ENCODE measurements at places on chromosomes 2 and 18. TPM values are rescaled to one million over a fixed set of nuclear protein-coding genes. Genes with fewer than 3 reads are reported as not detected.
A peak's percentile ranks its signal among the peaks of the same experiment; 100 is the strongest.

DNA sequence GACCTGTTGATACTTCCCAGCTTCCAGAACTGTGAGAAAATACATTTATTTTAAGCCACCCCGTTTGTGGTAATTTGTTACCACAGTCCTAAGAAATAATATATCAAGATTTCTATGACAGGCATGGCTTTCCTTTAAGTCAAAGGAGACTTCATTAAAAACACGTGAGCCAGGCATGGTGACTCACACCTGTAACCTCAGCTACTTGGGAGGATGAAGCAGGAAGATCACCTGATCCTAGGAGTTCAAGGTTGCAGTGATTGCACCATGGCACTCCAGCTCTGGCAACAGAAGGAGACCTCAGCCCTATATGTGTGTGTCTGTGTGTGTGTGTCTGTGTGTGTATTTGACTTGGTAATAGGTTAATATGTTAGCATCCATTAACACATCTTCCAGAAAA lies 69.8 kb upstream of the SCN7A start:
- H3K27ac ChIP-seq, result no peak overlapping the region
- DNase-seq, result no peak
- H3K4me3 ChIP-seq, result no peak overlapping the region
- H3K4me1 ChIP-seq, result no peaks in the 10 kb centered on the region

DNA sequence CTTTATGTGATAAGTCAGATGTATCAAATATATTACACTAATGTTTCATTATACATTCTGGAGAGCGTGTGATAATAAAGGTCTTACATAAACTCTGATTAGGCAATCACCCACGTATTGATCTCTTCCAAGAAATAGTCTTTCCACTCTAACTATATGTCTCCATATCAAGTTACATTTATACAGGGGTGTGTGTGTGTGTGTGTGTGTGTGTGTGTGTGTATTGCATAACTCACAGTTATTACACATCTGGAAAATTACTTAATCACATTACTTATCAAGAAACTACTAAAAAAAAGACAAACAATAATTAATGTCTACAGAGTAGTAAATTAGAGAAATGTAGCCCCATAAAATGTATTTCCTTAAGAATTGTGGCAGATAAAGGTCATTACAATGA lies 339.8 kb downstream of the CDH19 start:
- no peak for DNase-seq
- no peaks in the 10 kb centered on the region for H3K4me1 ChIP-seq
- no peaks in the 10 kb centered on the region for H3K36me3 ChIP-seq
- H3K27me3 ChIP-seq, result no peaks in the 10 kb centered on the region
- H3K4me3 ChIP-seq, result no peak overlapping the region
- no peak overlapping the region for H3K27ac ChIP-seq

GRCh38 chr18:67728364-67728763 lies 211.8 kb upstream of the DSEL start:
- H3K4me3 ChIP-seq, result no peak overlapping the region
- no peak overlapping the region for H3K27ac ChIP-seq
- no peaks in the 10 kb centered on the region for H3K27me3 ChIP-seq
- DNase-seq, result no peak
- no peaks in the 10 kb centered on the region for H3K4me1 ChIP-seq

Gene PDCD1
- total RNA-seq, result 2.5 TPM

DNA sequence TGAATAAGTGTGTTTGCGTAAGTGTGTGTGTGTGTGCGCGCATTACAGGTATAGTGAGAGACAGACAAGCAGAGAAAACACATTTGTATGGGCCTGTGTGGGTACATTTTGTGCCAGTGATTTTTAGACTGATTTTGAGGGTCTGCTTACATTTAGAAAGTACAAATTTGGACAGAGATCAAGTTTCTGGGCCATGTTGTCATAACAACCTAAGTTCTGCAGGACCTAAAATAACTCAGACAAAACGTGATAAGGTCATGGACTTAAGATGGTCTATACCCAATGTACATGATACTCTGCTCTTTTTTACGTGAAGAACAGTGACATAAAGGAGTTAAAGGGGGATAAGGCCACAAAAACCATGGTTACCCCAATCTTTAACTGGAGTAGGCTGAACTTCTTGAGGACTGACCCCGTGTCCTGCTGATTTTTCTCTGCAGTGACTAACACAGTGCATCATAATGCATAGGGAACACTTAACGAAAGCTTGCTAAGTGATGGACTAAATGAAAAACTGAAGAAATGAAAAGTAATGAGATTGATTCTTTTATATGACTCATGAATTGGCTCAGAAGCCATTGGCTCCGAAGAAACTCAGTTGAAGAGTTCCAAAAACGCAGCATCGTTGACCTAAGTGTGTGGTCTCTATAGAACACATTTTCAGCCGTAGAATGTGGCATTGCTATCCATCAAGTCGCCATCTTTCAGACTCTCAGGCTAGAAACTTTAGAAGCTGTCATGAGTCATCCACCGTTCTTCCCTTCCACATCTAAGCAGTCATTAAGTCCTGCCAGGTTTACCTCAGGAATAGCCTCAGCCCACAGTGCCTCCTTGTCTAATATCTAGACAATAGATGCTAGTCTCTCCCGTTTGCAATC lies 61.6 kb upstream of the NCOA1 start:
- no peaks in the 10 kb centered on the region for H3K36me3 ChIP-seq
- peaks cover 24% of the 10 kb centered on the region for H3K4me1 ChIP-seq
- no peak for DNase-seq
- no peaks in the 10 kb centered on the region for H3K27me3 ChIP-seq
- H3K27ac ChIP-seq, result no peak overlapping the region
- H3K4me3 ChIP-seq, result no peak overlapping the region

Gene GALNT3
- total RNA-seq, result 2.5 TPM

- H3K4me1 ChIP-seq, result no peaks in the 10 kb centered on the region
- no peak overlapping the region for H3K27ac ChIP-seq
- no peak overlapping the region for H3K4me3 ChIP-seq
- H3K36me3 ChIP-seq, result no peaks in the 10 kb centered on the region
These were observed 226.5 kb downstream of the IRS1 start for GRCh38 chr2:226573158-226573557.

DNA sequence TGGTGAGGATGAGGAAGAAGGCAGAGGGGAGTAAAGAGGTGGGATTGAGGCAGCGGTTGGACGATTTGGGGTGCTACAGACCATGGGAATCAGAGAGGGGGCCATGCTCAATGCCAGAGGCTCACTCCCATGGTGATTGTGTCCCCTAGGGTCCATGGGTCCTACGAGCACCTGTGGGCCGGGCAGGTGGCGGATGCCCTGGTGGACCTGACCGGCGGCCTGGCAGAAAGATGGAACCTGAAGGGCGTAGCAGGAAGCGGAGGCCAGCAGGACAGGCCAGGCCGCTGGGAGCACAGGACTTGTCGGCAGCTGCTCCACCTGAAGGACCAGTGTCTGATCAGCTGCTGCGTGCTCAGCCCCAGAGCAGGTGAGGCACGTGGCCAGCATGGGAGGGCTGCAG lies 5.2 kb downstream of the CAPN10 start:
- H3K27me3 ChIP-seq, result no peaks in the 10 kb centered on the region
- H3K4me3 ChIP-seq, result no peak overlapping the region
- peaks cover 64% of the 10 kb centered on the region for H3K4me1 ChIP-seq
- H3K36me3 ChIP-seq, result peaks cover 77% of the 10 kb centered on the region
- H3K27ac ChIP-seq, result no peak overlapping the region

- no peaks in the 10 kb centered on the region for H3K36me3 ChIP-seq
- H3K27me3 ChIP-seq, result no peaks in the 10 kb centered on the region
- H3K4me1 ChIP-seq, result peaks cover 18% of the 10 kb centered on the region
These were observed 4.5 kb downstream of the FAM117B start for GRCh38 chr2:202639231-202639630.

Gene AGAP1
- total RNA-seq, result 62.4 TPM

DNA sequence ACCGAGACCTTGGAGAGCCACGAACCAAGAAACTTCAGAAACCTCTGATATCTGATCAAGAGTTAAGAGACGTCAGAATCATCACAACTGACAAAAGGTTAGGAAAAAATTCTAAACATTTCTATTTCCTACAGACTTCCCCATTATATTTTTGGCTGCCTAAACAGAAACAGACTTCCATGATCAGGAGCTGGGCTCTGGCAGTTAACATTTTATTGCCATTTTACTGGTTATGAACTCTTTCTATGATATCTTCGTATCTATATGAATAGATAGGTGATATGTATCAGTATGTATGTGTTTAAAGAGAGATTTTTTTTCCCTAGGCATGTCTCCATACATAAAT lies 31.1 kb upstream of the PPP1R1C start:
- no peak for DNase-seq
- H3K4me1 ChIP-seq, result peaks cover 8% of the 10 kb centered on the region
- no peaks in the 10 kb centered on the region for H3K27me3 ChIP-seq
- no peak overlapping the region for H3K27ac ChIP-seq
- no peaks in the 10 kb centered on the region for H3K36me3 ChIP-seq

- H3K4me1 ChIP-seq, result peaks cover 36% of the 10 kb centered on the region
- peak overlapping the region; percentile 68 for H3K27ac ChIP-seq
- H3K4me3 ChIP-seq, result peak overlapping the region; percentile 35
- no peak for DNase-seq
These were observed 6.5 kb downstream of the GREB1 start for GRCh38 chr2:11540148-11540995.

DNA sequence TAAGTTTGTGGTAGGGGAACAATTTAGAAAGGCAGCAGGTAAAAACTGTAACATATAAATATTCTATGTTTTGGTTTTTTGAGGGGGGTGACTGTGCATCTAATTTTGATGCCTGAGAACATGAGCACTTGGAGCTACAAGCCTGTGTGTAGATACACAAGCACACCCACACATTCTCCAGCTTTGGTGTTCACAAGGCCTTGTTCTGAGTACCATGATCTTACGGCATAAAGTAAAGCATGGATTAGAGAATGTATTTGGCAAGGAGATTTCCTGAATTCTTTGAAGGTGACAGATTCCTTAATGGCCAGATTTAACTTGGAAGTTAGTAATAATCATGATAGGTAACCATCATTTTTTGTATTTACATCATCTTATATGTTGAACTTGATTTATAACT lies 42.7 kb downstream of the MAP3K20 start:
- DNase-seq, result no peak
- no peaks in the 10 kb centered on the region for H3K36me3 ChIP-seq
- H3K27ac ChIP-seq, result peak overlapping the region; percentile 63
- H3K4me1 ChIP-seq, result peaks cover 44% of the 10 kb centered on the region
- no peaks in the 10 kb centered on the region for H3K27me3 ChIP-seq
- no peak overlapping the region for H3K4me3 ChIP-seq

GRCh38 chr18:36633961-36634412 lies 194.8 kb downstream of the TPGS2 start:
- H3K4me1 ChIP-seq, result peaks cover 6% of the 10 kb centered on the region
- no peak for DNase-seq
- no peaks in the 10 kb centered on the region for H3K27me3 ChIP-seq
- H3K27ac ChIP-seq, result no peak overlapping the region
- H3K4me3 ChIP-seq, result no peak overlapping the region
- H3K36me3 ChIP-seq, result no peaks in the 10 kb centered on the region

Gene PID1
- 51.1 TPM for total RNA-seq

DNA sequence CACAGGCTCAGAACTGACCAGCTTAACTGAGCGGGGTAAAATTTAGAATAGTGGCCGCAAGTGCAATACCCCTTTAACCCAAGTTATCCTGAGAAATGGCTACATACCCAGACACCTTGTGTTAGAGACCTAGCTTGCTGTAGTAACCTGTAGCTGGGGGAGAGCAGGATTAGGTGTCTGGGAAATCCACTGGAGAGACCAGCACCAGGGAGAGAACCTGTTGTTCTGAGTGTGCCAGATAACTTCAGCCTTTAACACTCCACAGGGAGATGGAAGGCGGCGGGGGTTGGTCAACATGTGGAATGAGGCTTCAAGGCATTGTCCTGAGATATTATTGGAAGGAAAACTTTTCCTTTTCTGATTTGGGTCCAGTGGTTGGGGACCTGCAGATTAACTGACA lies 356.0 kb downstream of the PTPRM start:
- no peak overlapping the region for H3K27ac ChIP-seq
- no peak overlapping the region for H3K4me3 ChIP-seq
- H3K36me3 ChIP-seq, result peaks cover 5% of the 10 kb centered on the region
- H3K27me3 ChIP-seq, result no peaks in the 10 kb centered on the region
- DNase-seq, result no peak

DNA sequence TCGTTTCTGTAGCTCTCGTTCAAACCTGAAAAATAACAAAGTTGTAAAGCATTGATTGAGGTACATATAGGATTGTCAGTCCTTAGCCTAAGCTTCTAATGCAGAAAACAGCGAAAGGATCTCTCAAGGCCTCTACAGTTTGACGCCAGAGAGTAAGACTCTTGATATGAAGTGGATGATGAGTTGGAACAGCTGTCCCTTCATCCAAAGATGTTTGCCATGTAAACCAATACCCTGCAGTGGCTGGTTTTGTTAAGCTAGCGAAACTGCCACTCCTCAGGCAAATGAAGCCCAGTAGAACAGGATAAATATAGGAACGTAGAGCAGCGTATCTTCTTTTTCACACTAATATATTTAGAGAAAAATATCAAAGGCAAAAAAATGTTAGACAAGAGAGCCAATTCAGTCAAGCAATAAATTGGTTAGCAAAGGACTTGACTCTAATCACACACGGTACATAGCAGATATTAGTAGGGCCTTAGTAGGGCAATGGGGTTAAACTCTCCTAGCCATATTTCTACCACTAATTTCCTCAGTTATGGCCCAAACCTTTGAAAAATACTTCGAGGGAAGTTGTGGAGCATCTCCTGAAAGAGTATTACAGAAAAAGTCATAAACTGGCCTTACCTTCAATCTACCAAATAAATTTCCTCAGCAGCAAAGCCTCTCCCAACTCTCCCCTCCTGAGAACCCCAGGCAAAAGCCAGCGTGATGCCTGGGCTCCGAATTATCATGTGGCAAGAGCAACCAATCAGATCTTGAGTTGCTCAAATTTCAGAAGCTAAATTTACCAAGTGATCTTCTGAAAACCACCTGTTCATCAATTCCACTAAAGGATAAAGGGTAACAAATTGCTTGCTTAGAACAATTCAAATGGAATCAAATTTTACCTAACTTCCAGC lies at the start of gene NEB:
TSS of gene NEB (minus strand) at position 706 of the 902 bp plus-strand sequence. CDS start 1,320 bp downstream, outside the sequence.
- H3K4me3 ChIP-seq, result no peak within 1 kb of the TSS
- H3K4me1 ChIP-seq, result no peaks in the 10 kb centered on the region
- H3K27ac ChIP-seq, result no peak within 1 kb of the TSS
- H3K36me3 ChIP-seq, result no peaks in the 10 kb centered on the region
- no peaks in the 10 kb centered on the region for H3K27me3 ChIP-seq

Gene IL36G
- total RNA-seq, result not detected

- no peak for DNase-seq
- H3K27me3 ChIP-seq, result no peaks in the 10 kb centered on the region
- H3K4me3 ChIP-seq, result no peak overlapping the region
- no peaks in the 10 kb centered on the region for H3K36me3 ChIP-seq
These were observed 391.3 kb downstream of the SETBP1 start for GRCh38 chr18:45071956-45072355.
